ENCODE measurements at places on chromosomes 4 and X.

DNA sequence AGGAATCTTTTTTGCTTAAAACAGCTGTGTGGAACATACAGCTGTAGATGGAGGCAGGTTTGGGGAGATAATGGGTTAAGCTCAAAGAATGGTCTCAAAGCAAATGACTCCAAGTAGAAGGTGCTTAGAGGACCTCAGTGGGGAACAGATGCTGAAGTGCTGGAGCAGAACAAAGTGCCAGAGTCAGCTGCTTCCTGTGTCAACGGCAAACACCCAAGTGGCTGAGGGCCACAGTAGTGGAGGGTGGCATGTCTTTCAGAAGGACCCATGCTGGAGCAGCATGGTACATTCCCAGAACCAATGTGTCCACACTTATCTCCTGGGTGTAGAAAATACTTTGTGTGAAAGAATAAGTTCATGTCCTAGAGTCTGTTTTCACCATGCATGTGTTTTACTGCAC, 197.5 kb downstream of the CCNG2 start:
- no peak for DNase-seq

DNA sequence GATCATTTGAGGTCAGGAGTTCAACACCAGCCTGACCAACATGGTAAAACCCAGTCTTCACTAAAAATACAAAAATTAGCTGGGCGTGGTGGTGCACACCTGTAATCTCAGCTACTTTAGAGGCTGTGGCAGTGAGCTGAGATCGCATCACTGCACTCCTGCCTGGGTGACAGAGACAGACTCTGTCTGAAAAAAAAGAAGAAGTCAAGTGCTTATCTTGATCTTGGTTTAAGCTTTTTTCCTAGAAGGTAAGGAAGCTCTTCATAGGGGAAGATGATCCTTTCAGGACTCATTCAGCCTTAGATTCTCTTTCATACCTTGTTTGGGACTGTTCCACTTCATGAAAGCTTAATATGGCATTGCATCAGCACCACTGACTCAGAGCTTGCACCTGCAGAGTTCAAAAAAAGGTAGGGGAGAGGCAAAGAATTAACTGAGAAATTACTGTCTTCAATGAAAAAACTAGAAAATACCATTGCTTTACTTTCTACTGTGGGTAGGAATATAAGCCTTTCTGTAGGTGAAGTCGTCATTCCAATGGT, 70.8 kb upstream of the EPGN start:
- DNase-seq: no peak

GRCh38 chrX:141176586-141177451, at the start of gene LDOC1:
TSS of gene LDOC1 (minus strand) at chrX:141177129. CDS start at chrX:141177021, 108 bp downstream.
- peak; percentile 79 for DNase-seq

DNA sequence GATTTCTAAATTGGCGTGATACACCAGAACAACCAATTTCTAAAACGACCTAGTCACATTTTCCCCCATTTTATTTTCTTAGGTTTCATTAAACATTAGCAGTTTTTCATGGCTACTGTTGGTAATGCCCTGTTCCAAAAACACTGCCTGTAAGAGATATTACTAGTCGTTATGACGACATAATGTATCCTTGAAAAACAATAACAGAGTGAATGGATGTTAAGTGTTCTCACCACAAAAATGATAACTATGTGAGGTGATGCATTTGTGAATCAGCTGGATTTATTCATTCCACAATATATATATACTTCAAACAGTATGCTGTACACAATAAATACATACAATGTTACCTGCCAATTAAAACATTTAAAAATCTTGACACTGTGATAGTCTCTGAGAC, 1147.6 kb upstream of the PCDH10 start:
- DNase-seq: no peak

DNA sequence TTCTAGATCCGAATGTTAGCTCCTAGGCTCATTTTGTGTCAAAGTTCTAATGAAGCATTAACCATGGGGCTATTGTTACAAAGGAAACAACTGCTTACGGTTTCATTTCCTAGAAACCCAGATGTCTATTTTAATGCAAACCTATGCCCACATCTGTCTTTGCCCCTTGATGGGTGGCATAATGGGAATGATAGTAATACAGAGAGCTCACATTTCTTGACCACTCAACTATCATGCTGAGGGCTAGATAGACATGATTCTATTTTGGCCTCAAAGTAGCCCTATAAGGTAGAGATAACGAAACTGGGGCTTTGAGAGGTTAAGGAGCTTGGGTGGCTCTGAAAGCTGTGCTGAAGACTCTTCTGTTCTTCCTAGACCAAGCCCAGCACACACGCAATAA, 1.9 kb downstream of the TLR7 start:
- no peak for DNase-seq

DNA sequence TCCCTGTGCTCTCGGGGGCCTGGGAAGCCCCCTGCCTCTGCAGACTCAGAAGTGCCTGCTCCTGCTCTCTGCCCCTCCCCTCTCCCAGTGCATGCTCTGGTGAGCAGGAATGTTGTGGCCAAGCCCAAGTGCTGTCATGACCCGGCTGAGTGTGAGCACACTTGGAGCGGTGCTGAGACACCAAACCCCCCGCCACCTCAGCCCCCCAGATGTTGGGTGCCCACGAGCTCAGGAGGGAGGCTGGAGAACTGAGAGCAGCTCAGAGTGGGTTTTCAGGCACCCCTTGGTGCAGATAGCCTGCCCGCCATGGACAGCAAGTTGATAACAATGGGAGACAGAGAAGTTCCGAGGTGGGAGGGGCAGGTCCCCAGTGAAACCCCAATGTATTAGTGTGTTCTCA, 477.4 kb downstream of the ACTRT1 start:
- no peak for DNase-seq

DNA sequence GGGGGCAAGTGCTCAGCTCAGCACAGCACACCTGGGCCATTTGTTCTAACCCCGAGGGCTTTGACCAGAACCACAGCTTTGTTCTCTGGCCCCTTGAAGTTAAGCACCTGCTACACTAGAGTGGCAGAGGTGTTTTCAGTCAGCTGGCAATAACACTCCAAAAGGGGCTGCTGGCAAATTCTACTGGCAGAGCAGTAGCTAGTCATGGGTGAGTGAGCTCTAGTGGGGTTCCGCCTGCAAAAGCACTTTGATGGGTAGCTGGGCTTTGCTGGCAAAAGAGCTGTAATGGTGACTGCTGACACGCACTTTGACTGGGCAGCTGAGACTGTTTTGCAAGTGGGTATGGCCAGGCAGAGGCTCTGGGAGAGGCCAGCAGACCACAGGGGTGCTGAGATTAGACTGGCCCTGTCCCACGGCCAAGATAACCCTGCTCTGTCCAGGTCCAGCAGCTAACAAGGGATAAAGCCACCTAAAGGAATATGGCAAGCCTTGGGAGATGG, 65.2 kb upstream of the TENT5D start:
- DNase-seq: no peak

DNA sequence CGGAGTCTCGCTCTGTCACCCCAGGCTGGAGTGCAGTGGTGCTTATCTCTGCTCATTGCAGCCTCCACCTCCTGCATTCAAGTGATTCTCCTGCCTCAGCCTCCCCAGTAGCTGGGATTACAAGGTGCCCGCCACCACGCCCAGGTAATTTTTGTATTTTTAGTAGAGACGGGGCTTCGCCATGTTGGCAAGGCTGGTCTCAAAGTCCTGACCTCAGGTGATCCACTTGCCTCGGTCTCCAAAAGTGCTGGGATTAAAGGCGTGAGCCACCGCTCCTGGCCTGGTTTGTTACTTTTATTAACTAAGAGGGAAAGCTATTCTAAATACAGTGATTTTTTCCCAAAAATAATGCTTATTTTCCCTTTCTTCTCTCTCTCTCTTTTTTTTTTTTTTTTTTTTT, 866 bp upstream of the CENPE start:
- DNase-seq: no peak

DNA sequence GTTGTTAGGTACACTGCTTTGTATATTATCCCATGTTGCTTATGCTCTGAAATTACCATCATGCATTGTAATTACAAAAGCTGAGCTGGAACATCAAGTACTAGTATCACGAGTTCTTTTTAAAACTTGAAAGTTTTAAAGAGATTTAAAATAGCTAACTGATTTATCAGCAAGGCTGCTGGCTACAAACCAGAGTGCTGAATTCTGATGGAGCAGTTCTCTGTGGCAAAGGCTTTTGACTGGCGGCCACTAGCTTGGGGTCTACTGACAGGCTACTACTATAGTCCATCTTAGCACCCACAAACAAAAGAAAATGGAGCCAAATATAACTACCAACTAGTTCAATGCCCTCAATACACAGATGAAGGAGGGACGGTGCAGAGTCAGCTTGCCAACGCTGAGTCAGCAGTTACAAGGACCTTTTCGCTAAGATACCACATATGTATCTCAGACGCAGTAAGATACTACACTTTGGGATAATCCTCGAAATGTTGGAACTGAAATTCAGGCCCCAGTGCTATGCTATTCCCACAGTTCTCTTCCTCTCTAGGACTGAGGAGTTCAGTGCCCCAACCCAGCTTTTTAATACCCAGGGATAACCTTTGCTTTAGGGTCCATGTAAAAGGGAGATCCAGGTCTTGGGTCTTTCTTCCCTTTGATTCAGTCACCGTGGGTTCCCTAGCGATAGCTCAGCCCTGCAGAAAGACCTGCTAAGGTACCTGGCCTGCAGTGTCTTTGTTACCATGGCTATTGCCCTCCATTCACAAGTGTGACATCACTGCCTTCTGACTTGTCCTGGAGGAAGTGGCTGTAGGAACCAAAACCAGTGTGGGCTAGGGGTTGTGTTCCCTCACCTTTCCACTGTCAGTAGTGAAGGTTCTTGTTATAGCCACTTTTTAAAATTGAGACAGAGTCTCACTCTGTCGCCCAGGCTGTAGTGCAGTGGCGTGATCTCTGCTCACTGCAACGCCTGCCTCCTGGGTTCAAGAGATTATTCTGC, 22.8 kb downstream of the MFAP3L start:
- no peak for DNase-seq

DNA sequence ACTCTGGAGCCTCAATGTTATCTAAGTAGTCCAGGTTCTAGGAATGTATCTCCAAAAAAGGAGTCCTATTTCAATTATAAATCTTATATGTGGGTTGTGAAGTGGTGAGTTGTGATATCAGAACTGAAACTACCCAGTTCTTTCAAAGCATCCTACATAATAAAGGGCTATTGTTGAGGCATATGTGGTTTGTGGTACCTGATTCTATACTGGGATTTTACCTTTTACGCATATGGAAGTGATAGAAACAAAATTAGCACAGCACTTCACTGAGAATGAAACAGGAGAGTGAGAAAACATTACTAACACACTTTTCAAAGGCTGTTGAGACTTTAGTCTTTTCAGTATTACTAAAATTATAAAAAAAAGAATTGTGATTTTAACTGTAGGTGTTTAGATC, 417.7 kb upstream of the GALNT7 start:
- no peak for DNase-seq

GRCh38 chrX:117636826-117637225, 479.8 kb downstream of the KLHL13 start:
- no peak for DNase-seq

- no peak for DNase-seq
Measured at GRCh38 chrX:40579900-40580536, 752 bp upstream of the ATP6AP2 start.

GRCh38 chr4:42638993-42639392, 17.9 kb downstream of the ATP8A1 start:
- no peak for DNase-seq

- DNase-seq: no peak
Measured at GRCh38 chrX:119343856-119344255, 55.3 kb upstream of the SLC25A43 start.

DNA sequence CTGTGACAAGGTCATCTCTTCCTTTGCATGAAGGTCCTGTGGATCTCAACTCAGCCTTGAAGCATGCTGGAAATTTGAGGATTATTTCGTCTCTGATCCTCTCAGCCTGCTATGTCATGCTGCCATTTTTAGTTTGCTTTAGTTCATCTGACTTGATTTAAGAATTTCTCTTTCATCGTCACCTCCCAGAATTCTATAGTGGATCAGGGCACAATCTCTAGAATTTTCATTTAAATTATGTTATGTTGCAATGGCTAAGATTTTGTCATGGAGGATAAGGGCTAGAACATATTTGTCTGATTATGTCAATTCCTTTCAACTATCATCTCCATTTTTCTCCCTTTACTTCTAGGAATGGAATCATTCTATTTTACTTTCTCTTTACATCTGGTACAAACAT, 98.8 kb downstream of the PCDH10 start:
- no peak for DNase-seq

DNA sequence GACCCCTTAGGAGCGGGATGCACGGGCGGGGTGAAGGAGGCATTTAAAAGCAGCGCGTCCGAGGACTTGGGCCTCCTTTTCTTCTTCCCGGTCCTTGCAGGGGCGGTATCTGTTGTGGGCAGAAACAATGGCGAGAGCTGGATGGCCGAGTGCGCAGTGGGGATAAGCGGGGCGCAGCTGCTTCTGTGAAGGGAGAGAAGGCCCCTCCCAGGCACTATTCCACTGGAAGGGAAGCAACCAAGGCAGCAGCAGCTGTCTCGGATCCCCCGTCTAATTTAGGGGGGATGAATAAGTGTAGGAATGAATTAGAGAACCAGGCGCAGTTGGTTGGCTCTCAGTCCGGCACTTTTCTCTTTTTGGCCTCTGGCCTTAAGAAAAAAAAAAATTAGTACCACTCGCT, 995 bp downstream of the SMARCA5 start:
- peak; percentile 27 for DNase-seq

- no peak for DNase-seq
Measured at GRCh38 chr4:112284166-112284565, 1.5 kb downstream of the TIFA start.

GRCh38 chr4:85448906-85449890, 25.8 kb upstream of the ARHGAP24 start:
- no peak for DNase-seq

DNA sequence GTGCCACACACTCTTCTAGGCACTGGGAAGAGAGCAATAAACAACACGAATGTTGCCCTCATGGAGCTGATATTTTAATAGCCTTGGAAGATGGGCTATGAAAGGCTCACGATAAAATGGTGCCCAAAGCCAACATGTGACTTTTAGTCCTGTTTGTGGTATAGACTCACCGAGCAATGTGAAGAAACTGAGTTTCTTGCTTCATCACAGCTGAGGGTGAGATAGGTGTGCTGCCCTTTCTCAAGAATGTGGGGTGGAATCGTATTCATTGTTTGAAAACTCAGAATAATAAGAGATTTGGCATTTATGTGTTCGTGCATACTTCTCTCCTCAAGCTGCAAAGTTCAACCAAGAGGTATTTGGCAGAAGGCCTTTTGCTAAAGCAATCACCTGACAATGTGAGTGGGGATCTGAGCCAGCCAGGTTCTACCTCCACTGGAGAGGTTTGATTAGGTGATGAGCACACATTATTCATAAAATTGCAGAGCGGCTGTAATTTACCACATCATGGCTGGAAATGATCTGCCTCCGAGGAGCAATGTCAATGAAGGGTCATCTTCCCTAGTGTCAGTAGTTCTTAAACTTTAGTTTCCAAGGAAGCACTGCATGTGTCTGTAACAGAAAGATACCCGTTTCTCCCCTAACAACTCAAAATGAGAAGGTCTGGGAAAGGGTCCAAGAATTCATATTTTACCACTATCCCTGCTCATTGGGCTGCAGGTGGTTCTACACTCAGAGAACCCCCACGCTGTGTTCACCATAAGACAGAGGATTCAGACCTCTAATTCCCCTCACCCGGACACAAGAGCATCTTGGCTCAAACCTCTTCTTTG, 41.9 kb upstream of the CBR4 start:
- no peak for DNase-seq

GRCh38 chr4:138892483-138893407, 122.8 kb upstream of the NOCT start:
- peak; percentile 15 for DNase-seq

- peak; percentile 36 for DNase-seq
Measured at GRCh38 chrX:24026432-24026831, 554 bp downstream of the KLHL15 start.

- no peak for DNase-seq
Measured at GRCh38 chrX:70477734-70478075, 33.1 kb downstream of the DLG3 start.

Measured in hepatic stellate cell (primary cell).